ENCODE measurements at places on chromosomes 3 and 15.

DNA sequence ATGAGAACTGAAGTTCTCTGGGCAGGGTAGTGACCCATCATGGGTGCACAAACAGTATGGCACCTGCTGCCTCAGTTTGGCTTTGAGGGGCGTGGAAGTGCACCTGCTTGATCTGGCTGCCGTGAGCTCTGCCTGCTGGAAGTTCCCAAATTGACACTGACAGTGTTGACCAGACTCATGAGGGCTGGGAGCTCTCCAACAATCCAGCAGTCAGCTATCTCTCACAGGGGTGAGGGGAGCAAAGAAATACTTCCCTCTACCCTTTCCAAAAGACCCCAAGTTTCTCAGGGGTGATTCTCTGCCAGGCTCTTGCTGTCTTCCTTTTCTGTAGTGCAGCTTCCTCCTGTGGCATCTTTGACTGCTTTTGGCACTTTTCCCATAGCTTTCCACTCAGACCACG, 49.4 kb upstream of the ROBO1 start:
- DNase-seq = no peak

GRCh38 chr15:56225520-56225919, 18.2 kb downstream of the RFX7 start:
- DNase-seq = no peak

GRCh38 chr15:100901702-100902435, 17.3 kb upstream of the LRRK1 start:
- peak; percentile 55 for DNase-seq

DNA sequence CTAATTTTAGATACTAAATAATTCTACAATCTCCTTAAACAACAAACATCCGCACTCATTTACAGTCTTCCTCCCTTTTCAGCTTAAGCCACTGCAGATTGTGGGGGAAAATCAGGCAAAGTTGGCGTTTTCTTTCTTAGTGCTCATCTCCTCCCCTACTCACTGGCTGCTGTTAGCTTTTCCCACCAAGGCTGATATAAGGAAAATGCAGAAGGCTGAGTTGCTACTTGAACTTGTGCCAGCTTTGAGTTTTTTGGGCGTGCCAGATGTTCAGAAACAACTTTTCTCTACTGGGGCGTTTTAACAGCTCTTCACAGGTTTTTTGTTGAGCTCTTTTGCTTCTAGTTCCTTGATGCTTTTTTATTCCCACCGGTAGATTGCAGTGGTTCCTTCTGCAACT, 222.0 kb downstream of the PYDC2 start:
- no peak for DNase-seq

GRCh38 chr3:72109327-72110259, 324.6 kb upstream of the PROK2 start:
- DNase-seq = no peak

DNA sequence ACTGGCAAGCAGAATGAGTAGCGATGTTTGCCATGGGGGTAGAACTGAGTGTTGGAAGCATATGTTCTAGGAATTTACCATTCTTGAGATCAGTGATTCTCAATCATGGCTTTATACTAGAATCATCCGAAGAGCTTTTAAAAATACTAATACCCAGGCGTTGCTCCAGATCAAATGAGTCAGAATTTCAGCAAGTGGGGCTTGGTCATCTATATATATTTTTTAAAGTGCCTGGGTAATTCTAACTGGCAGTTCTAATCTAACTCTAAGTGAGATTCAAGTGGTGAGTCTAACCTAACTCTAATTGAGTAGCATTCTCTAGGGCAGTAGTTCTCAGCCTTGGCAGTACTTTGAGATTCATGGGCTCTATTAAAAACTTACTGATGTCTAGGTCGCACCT, 20.8 kb downstream of the TM4SF1 start:
- DNase-seq = no peak

GRCh38 chr3:138434875-138435772, 708 bp downstream of the ESYT3 start:
- no peak for DNase-seq

- no peak for DNase-seq
Measured at GRCh38 chr3:119365418-119365817, 71.2 kb downstream of the ARHGAP31 start.

DNA sequence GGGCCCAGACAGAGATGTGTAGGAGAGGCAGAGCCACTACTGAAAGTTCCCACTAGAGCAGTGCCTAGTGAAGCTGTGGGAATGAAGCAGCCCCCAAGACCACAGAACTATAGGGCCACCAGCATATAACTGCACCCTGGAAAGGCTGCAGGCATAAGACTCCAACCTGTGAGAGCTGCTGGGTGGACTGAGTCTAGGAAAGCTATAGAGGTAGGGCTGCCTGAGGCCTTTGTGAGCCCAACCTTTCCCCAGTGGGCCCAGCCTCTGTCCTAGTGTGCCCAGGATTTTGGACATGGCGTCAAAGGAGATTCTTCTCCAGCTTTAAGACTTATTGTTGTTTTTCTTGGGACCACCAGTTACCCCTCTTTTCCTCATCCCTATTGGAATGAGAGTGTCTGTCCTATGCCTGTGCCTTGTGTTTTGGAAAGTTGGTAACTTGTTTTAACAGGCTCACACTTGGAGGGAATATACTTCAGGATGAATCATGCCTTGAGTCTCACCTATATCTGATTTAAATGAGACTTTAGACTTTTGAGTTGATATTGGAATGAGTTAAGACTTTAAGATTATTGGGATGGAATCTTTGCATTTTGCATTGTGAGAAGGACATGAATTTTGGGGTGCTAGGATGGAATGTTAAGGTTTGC, 28.1 kb downstream of the SLMAP start:
- DNase-seq = no peak

GRCh38 chr3:28151608-28152228, 89.7 kb upstream of the CMC1 start:
- no peak for DNase-seq

DNA sequence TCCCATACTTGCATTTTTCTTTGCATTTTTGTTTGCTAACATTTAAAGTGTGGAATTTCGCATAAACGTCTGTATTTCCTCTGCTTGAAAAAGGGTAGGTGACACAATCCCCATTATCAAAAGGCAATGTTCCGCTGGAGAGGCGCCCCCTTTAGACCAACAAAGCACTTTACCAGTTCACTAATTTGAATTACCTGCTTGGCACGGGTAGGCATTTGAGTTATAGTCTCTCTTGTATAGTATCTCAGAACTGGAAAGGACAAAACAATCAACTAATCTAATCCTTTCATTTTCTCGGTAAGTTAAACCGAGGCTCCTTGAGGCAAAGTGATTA, 775 bp upstream of the CCDC39 start:
- no peak for DNase-seq

DNA sequence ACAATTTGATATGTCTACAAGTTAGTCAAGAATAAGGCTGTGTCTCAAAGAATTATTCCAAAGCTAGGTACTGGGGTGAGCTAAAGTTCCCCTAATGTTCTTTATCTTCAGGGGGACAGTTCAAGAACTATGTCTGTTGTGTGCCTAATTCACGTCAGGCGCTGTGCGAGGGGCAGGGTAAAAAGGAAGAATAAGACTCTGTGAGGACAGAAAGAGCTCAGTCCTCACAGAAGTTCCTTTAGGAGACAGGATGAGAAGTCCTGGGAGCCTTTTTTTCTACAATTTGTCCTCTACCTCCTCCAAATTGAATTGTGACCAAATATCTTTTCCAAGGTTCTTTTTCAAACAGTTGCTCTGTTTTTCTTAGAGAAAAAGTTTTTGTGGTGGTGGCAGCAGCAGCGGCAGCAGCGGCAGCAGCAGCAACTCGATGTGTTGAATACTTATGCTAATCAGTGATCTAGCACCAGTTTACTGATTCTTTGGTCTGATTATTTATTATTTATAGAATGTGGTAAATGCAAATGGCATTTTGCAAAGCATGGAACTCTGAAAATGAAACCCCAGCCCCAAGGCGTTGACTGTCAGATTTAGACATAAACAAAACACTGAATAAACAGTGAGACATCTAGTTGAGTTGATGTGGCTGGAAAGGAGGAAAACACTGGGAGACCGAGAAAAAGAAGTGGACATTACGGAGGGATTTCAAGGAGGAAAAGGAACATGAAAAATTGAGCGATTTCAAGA, 88.6 kb downstream of the GTPBP8 start:
- no peak for DNase-seq

DNA sequence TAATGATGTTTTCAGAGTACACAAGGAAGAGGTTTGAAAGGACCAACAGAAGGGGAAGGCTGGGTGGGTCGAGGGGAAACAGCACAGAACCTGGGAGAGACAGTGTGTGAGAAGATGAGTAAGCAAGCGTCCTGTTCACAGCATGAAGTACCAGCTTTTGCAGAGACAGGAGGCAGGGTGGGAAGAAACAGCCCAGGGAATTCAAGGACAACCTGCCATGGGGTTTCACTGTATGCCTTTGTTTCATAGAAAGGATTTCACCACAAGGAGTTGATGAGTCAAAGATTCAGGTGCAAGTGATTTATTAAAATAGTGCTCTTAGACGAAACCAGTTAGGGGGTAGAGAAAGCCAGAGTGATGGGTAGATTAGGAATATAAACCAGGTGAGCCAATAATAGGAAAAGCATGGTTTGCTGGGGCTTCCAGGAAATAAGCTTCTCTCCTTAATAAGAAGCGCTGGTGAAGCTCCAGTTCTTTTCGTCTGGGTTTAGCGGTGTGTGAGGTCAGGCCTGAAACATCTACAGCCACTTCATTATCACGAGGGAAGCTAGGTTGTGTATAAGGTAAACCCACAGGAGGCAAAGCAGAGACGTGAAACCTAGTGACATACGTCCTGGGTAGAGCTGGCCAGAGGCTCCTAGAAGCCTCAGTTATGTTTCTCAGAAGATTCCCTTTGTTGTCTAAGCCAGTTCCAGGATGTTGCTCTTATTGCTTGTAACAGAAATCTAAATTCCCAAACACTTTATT, 3.9 kb downstream of the HHLA2 start:
- DNase-seq = no peak

- DNase-seq = no peak
Measured at GRCh38 chr3:120274739-120275167, 10.3 kb downstream of the GPR156 start.

DNA sequence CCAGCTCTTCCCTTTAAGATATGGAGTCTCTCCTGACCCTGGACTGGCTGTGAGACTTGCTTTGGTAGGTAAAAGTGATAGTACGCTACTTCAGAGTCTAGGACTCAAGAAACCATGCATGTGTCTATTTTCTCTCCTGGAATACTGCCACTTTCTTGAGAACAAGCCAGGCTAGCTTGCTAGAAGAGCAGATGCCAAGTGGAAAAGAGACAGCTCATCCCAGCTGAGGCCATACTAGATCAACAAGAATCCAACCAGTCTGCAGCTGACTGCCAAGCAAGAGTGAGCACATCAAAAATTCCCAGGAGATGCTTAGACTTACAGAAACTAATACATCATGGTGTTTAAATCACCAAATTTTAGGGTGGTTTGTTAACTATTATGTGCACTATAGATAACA, 208.3 kb upstream of the RBMS3 start:
- DNase-seq = no peak

DNA sequence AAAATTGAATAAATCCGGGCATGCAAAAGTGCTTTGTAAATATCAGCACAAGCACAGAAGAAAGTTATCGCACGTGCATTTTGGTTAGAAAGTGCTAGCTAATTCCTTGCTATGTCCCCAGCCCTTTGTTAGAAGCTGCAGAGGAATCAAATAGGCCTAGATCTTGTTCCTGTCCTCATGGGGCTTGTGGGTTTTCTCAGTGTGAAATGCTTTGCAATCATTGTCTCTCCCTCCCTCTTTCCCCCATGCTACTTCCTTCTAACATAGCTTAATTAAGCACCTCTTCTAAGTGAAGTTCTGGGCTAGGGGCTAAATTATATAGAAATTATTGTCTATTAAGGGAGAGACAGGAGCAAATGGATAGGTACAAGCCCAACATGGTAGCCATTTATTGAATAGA, 271.7 kb downstream of the RPLP1 start:
- no peak for DNase-seq

- DNase-seq = no peak
Measured at GRCh38 chr15:61226361-61227256, 2.5 kb downstream of the RORA start.

DNA sequence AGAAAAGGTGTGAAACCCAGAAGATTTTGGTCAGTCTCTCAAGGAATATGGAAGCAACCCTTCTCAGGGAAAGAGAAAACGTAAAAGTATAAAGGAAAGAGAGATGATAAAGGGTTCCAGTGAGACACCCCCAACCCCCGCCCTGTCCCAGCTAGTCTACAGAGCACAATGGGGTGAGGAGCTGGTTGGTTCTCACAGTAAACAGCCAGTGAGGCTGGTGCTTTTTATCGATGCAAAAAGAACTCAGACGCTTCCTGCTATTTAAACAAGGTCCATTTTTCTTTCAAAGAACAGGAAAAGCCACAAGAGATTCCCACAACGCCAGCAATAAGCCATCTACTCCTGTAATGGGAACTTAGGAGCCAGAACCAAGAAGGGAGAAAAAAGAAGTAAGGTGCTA, 65.9 kb downstream of the CHAC1 start:
- DNase-seq = no peak

DNA sequence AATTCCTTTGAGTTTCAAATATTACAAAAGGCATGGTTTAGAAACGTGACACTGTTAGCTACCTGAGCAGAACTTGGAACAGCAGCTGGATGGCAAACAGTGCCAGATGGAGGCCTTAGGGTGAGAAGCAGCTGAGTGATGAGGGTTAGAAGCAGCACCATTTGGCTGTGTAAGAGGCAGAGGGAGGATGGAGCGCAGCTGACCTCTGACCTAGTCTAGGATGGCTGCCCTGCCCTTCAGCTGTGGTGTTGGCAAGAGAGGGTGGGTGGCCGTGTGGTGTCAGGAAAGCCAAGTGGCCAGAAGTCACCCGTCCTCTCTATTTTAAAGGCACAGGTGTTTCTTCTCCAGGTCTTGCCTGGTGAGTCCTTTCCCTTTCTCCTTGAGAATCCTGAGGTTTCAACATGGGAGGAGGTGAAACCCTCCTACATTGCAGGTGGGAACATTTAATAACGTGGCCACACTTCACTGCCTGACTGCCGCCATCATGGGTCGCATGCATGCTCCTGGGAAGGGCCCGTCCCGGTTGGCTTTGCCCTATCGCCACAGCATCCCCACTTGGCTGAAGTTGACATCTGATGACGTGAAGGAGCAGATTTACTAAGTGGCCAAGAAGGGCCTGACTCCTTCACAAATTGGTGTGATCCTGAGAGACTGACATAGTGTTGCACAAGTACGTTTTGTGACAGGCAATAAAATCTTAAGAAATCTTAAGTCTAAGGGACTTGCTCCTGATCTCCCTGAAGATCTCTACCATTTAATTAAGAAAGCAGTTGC, 17.6 kb downstream of the BCL2L10 start:
- no peak for DNase-seq

GRCh38 chr15:62653122-62653521, 389.4 kb upstream of the TPM1 start:
- no peak for DNase-seq

DNA sequence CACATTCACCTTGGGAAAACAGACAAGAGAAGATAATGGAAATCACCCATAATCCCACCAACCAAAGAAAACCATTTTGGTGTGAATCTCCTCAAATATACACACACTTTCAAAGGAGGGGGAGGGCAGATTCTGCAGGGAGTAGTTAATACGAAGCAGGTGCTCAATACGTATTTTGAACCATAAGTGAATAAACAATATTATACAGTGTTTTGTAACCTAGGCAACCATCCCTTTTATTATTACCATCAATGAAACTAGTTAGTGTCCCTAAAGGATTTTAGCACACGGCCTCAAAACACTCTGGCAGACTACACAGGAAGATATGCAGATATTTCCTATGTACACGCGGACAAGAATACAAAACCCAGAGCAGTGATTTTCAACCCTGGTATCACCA, 6.1 kb downstream of the OSBPL10 start:
- no peak for DNase-seq

Measured in RCC 7860 (cell line).